ENCODE measurements at places on chromosomes 1 and 21. TPM values are rescaled to one million over a fixed set of nuclear protein-coding genes. Genes with fewer than 3 reads are reported as not detected.

GRCh38 chr1:62357916-62358315, 38.7 kb upstream of the KANK4 start:
- no peak for DNase-seq

GRCh38 chr1:11951901-11952300, 17.4 kb downstream of the PLOD1 start:
- DNase-seq = no peak

GRCh38 chr1:241266121-241266520, 90.9 kb downstream of the RGS7 start:
- DNase-seq = no peak

DNA sequence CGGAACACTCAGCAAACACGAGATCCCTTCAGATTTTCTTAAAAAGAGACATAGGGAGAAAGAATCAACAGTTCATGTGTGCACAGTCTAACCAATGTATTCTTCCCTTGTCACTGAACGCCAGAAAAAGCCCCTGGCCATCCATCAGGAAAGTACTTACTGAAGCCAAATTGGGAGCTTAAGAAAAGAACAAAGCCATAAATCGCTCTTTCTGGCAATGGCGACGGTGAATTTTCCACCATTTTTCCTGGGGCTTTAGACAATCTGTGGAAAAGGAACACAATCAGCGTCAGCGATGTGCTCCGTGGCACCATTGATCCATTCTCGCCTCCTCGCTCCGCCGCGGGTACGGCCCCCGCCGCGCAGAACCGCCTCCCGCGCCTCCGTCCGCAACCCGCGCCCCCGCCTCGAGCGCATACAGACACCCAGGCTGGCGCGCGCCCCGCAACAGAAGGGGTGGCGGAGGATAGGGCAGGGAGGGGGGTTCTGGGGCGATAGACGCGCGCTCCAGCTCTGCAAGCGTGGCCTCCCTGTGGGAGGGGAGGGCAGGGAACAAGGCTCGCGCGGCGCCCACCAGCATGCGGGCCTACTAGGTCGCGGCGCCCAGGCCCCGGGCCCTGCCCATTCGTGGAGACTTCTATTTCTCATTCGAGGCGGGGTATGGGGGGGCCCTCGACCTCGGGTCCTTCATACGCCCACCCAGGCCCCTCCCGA, 440 bp downstream of the PIGP start:
- no peak for DNase-seq

GRCh38 chr1:178055779-178056471, 38.0 kb upstream of the RASAL2 start:
- peak; percentile 62 for DNase-seq

GRCh38 chr1:12482988-12483387, 135.0 kb downstream of the DHRS3 start:
- no peak for DNase-seq

- peak; percentile 88 for DNase-seq
Observed at GRCh38 chr1:152188673-152189591, 29.9 kb upstream of the RPTN start.

- DNase-seq = no peak
Observed at GRCh38 chr21:24844671-24845070, 762.6 kb downstream of the MRPL39 start.

GRCh38 chr1:82485591-82486369, 685.0 kb downstream of the ADGRL2 start:
- DNase-seq = no peak

- no peak for DNase-seq
Observed at GRCh38 chr1:183653876-183654451, 848 bp upstream of the APOBEC4 start.

DNA sequence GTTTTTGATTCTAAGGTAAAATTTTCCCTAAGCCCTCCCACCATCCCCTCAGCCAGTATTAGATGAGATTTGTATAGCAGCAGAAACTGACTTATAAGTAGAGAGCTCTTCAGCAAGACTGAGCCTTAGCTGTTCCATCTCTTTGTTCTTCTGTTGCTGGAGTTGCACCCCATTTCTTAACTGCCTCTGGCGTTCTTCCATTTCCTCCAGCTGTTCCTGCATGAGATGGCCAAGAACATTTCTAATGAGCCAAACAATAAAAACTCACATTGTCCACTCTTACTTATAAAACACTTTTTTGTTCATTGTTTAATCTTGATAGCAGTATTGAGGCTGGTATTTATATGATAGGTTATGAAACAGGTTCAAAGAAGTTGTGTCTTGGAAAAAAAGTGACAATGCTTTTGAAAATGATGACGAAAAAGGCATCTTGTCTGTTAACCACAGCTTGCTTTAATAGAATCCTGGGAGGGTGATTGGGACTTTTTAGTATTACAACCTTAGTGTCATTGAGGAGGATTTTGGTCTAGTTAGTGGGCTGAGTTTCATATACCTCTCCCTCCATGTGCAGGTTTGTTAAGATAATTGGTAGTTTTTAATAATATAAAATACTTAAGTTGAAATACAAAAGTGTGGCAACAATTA, 18.3 kb downstream of the SYNC start:
- DNase-seq = no peak

- no peak for DNase-seq
Observed at GRCh38 chr1:207832796-207833195, 78.1 kb downstream of the CD34 start.

Gene CYP4A11
- not detected for total RNA-seq

Gene MMEL1
- total RNA-seq = 7.6 TPM

Gene SPEN
- 54.7 TPM for total RNA-seq

Gene HHIPL2
- total RNA-seq = 0.97 TPM
